ENCODE measurements at places on chromosomes 11 and 22.

DNA sequence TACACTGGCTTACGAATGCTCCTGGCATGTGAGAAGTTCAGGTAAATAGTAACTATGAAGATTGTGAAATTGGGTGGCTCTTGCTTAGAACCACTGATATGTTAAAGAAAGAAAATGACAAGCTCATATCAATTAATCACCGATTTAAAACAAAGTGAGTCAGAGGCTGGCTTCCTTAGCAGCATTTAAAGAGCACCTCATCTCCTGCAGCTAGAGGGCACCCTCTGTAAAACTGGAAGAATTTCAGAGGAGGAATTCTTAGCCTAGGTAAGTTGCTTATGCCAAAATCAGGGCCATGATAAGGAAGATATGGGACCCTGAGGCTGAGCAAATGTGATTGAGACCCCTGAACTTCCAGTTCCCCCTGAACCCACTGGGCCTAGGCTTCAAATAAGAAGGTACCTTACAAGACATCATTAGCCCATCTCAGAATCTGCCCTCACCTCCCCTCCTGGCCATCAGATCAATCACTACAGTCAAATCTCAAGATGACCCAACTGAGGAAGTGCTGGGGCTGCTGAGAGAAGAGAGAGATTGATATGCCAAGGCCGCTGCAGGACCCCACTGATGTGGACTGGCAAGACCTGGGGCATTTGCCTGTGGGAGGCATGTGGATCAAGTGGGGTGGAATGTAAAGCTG lies 8.6 kb upstream of the CD3E start:
- DNase-seq, result peak; percentile 40

GRCh38 chr11:5196731-5197130 lies 3.8 kb downstream of the OR51V1 start:
- no peak for DNase-seq

GRCh38 chr22:33817512-33818127 lies 102.7 kb downstream of the LARGE1 start:
- no peak for DNase-seq

GRCh38 chr22:37187552-37187890 lies 526 bp downstream of the C1QTNF6 start:
- no peak for DNase-seq

GRCh38 chr11:64848826-64849597 lies 4.6 kb upstream of the CDC42BPG start:
- peak; percentile 42 for DNase-seq

DNA sequence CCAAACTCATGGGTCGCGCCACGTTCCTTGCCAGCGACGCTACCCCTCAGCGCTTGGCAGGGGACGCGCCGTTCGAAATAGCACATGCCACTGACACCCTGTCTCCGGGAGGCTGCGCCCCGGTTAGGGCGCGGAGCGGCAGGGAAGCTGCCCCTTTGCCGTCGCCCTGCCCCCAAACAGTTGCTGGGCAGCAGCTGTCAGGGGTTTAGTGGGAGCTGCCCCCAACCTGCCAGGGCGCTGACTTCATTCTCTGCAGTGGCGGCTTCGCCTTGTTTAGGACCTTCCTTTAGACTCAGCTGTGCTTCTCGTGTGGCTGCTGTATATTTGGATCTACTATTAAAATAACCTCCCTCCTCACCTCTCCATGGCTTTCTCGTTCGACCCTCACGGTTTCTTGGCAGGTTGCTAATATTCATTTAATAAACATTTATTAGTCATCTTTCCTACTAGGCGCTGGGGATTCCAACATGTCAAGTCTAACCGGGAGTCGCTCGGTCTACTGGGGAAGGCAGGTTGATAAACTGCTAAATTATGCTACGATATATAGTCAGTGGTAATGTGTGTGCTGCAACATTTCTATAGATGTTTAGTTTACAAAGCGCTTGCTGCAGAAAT lies 782 bp downstream of the TMEM109 start:
- DNase-seq, result peak; percentile 51

- no peak for DNase-seq
These were observed 41.9 kb downstream of the SNX19 start for GRCh38 chr11:130874396-130874795.

DNA sequence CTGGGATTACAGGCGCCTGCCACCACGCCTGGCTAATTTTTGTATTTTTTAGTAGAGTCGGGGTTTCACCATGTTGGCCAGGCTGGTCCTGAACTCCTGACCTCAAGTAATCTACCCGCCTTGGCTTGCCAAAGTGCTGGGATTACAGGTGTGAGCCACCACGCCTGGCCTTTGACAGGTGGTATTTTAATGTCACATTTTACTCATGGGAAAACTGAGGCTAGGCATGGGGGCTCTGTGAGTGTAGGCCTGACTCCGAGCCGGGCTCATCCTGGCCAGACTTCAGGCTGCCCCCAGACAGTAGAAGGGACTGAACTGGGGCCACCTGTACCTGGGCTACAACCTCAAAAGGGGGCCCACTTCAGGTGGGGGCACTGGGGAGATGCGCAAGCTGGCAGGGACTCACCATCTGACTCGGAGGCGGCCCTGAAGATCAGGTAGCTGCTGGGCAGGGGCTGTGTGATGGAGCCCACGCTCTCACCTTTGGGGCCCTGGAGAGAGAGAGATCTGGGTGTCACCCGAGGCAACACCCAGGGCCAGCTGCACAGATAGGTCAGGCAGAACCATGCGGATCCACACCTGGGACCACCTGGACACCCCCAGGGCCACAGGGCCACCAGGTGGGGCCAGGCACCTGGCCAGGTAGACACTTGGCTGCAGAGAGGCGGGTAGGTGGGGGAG lies 45.8 kb downstream of the OSBPL5 start:
- DNase-seq, result no peak

DNA sequence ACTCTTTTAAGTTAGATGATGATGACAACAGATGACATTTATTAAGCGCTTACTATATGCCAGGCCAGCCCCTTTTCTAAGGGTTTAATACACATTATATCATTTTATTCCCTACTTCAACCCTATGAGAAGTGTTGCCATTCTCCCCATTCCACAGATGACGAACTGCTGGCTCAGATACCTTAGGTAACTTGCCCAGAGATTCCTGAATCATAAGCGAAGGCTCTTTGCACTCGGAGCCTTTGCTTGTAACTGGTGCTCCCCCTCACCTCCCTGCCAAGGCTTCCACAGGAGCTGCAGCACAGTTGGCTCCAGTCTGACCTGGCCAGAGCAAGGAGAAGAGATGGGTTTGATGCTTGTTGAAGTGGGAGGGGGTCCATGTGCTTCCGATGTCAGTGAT lies 43.0 kb downstream of the DBX1 start:
- DNase-seq, result no peak

GRCh38 chr11:31687256-31687655 lies 123.9 kb downstream of the PAX6 start:
- DNase-seq, result no peak

DNA sequence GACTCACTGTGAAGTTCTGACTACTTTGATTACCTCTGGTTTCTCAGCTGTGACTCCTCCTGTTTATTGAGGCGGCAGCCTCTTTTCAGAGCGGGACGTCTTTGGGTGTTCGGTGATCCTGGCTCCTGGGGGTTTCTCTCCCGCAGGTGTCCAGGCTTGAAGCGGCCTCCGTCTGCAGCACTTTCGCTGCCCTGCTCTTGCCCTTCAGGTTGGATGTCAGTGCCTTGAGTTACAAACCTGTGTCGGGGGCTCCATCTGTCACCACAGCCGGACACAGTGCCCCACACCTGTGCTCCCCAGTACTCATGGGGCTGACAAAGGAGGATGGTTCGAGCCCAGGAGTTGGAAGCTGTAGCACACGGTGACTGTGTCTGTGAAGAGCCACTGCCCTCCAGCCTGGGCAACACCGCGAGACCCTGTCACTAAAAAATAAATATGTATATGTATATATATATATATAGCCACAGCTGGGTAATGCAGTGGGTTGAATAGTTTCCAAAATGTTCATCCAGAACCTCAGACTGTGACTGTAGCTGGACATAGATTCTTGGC lies 104.1 kb downstream of the BRD1 start:
- no peak for DNase-seq

- no peak for DNase-seq
These were observed 21.2 kb downstream of the GDPD5 start for GRCh38 chr11:75504501-75504900.

GRCh38 chr11:57615308-57615707 lies 17.8 kb downstream of the SERPING1 start:
- no peak for DNase-seq

GRCh38 chr22:26887456-26887855 lies 230.1 kb downstream of the MIAT start:
- DNase-seq, result no peak

DNA sequence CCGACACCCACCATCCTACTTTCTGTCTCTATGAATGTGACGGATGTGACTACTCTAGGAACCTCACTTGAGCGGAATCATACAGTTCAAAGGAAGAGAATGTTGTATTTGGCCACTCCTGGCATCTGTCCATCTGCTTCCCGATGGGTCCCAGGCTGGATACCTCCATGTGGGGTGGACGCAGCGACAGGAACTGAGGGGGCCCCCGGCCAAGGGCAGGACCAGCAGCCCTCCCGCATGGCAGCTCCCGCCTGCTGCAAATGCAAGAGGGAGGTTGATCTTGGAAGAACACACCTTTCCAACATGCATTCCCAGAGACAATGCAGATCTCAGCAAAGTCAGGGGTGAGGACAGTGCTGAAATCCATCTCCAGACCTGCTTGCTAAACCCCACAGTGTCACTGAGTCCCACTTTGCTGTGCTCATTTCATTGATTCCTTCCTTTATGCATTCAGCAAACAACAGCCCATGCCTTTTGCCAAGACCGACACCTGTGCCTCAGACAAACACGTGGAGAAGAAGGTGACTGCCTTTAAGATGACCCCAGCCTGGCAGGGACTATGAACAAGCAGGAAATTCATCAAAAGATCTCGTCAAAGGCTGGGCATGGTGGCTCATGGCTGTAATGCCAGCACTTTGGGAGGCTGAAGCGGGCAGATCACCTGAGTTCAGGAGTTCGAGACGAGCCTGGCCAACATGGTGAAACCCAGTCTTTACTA lies 246.2 kb downstream of the CTTN start:
- no peak for DNase-seq

DNA sequence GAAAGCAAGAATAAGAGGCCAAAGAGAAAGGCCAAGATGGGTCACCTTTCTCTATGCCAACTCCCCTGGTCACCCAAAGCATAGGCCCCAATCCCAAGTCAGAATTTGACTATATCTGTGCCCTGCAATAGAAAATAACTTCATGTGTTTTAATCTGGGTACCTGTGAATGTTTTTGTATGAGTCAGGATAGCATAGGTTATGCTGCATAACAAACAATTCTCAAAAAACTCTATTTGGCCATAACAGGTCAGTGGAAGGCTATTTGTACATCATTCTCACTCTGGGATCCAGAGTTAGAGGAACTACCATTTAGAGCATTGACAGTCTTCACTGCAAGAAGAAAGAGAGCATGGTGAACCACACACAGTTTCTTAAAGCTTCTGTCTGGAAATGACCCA lies 167.3 kb downstream of the DBX1 start:
- DNase-seq, result no peak

DNA sequence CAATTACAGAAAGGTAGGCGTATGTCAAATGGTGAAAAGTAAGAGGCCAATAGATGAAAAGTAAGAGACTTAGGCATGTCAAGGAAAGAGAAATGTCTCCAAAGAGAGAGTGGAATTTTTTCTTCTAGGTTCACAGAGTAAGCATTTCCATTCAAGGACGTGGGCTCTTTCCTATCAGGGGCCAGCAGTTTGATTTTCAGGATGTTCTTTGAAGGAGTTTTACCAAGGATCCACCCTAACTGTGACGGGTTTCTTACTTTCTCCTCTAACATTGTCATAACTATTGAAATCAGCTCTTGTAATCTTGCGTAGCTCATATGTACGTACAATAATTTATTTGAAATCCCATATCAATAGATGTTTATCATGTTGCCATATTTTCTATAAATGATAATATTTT lies 2112.2 kb upstream of the RAG2 start:
- no peak for DNase-seq

- DNase-seq, result peak; percentile 45
These were observed 428 bp downstream of the CDKN1C start for GRCh38 chr11:2885017-2885677.

GRCh38 chr11:14500181-14500651 lies 605 bp upstream of the COPB1 start:
- peak; percentile 76 for DNase-seq

- no peak for DNase-seq
These were observed 61.4 kb downstream of the LIF start for GRCh38 chr22:30185129-30185528.

DNA sequence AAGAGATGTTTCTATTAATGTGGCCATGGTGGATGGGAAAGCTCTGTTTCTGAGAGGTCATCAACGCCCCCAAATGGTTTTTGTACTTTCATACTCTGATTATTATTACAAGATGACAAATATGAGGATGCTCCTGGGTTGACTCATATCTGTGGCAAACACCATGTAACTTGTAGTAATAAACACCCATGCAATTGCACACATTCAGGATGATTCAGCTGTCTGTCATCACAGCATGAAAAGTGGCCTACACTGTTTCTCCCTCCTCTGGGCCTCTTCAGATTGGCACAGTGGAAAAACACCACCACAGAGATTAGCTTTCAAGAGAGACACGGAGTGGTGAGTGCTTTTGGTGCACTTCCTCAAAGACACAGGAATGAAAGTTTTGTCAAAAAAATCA lies 85.4 kb downstream of the MTNR1B start:
- DNase-seq, result no peak

DNA sequence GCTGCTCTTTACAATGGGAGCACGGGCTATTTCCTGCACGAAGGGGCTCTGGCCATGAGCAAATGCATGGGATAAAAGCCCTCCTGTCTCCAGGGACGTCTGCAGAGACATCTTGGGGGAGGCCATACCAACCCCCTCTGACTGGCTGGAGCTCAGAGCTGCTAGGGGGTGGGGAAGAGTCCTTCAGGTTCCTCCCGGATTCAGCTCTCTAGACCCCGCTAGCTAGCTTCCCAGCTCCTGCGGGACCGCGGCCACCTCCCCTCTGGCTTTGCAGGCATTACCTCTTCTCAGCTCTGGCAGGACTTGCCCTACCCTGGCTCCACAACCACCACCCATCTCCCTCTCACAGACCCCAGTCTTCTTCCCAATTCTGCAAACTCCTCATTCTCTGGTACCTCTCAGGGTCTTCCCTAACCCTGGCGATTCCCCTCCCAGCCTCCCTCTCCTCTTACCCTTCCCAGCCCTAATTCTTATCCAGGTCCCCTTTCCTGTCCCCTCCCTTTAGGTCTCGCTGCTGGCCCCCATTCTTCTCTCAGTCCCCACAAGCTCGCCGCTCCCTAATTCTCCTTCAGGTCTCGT lies 802 bp downstream of the SYT13 start:
- DNase-seq, result no peak

GRCh38 chr11:91081440-91082043 lies 858.7 kb upstream of the CHORDC1 start:
- DNase-seq, result no peak

- no peak for DNase-seq
These were observed 102.7 kb downstream of the NECTIN1 start for GRCh38 chr11:119626197-119626841.

DNA sequence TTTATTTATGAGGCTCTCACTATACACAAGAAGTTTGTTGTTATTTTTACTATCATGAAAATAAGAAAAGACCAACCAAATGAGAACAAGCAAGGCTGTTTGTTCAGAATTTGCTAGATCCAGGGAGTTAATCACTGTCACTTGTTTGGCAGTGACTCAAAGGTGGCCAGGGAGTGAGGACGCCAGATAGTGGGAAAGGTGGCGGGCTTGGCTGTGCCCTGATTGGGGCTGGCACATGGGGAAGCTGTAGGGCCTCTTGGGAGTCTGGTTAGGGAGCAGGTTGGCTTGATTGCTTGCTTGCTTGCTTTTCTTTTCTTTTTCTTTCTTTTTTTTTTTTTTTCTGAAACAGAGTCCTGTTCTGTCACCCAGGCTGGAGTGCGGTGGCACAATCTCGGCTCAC lies 53.1 kb upstream of the SLC22A12 start:
- peak; percentile 10 for DNase-seq
